ENCODE measurements at places on chromosomes 16 and 17.
A peak's percentile ranks its signal among the peaks of the same experiment; 100 is the strongest.

GRCh38 chr17:2024572-2025219 is 438 bp downstream of the RTN4RL1 start:
- DNase-seq, result no peak

GRCh38 chr16:55082591-55082976 is 151.9 kb downstream of the IRX5 start:
- no peak for DNase-seq

DNA sequence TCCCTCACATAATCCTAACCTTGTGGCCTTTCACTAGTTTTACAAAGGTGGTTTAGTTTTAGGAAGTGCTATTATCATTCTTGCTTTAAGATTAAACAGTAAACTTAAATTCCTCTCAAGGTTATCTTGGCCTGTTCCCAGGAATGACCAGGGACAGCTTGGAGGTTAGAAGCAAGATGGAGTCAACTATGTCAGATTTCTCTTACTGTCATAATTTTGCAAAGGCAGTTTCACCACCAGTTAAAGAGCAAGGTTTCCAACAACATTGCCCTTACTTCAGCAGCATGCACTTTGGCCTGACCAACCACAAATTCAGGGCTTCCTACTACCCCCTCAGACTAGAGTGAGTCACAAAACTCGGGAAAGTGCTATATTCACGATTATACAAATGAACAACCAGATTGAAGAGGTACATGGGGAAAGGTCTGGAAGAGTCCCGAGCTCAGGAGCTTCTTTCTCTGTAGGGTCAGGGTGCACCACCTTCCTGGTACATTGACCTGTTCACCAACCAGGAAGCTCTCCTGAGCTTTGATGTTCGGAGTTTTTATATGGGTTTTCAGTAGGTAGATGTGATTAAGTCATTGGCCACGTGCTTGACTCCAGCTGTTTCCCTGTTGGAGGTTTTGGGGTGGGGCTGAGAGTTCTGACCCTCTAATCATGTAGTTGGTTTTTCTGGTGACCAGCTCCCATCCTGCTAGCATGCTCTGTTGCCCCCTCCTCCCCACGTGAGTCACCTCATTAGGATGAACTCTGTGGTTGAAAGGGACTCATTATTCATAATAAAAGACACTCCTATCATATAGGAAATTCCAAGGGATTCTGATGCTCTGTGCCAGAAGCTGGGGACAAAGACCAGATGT is 19.4 kb downstream of the RHOT1 start:
- DNase-seq, result peak; percentile 19

DNA sequence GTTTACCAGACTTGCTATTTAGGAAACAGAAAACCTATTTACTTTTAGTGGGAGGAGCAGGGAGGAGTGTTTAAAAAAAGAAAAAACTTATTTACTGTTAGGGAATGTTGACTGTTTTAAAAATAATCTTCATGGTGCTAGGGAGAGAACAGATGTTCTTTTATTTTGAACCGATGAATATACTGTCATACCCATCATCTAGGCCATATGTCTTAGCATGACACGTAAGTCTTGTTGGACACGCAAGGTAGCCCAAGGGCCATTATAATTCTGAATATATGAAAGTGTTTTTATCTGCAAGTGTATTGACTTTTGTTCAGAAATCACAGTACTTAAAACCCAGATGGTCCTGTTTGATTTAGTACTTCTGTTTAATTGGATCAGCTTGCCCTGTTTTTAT is 11.6 kb downstream of the WIPF2 start:
- no peak for DNase-seq

- no peak for DNase-seq
These were observed 2.4 kb upstream of the MED13 start for GRCh38 chr17:62067165-62068145.

- no peak for DNase-seq
These were observed 12.2 kb downstream of the ABCC1 start for GRCh38 chr16:15961571-15962090.

- DNase-seq, result no peak
These were observed 21.0 kb downstream of the MYLK3 start for GRCh38 chr16:46727184-46727583.

- DNase-seq, result no peak
These were observed 5.2 kb upstream of the PLLP start for GRCh38 chr16:57289391-57290257.

DNA sequence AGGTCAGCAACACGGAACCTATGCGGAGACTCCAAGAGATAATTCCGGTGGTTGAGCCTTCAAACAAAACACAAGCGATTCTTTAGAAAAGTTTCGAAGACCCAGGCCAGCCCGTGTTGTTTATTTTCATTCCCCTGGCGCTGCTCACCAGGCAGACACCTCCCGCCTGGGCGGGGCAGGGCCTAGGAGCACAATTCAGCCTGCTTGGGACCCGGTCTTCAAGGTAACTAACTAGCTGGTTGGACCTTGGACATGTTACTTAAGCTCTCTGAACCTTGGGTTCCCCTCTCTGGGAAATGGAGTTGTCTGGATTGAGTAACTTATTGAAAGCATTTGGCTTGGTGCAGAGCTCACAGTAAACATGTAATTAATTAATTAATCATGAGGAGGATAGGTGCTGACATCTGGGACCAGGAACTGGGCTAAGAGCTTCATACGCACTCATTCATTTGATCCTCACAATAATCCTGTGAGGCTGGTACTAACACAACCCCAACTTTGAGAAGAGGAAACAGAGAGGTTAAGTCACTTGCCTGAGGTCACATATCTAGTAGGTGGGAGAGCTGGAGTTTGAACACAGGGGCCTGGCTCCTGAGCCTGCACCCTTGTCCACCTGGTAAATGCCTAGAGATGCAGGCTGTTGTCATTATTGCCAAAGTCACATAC is 125.3 kb upstream of the SMURF2 start:
- no peak for DNase-seq

- no peak for DNase-seq
These were observed 27.1 kb upstream of the VWA3A start for GRCh38 chr16:22065252-22065651.

GRCh38 chr17:78717431-78717980 is 64.6 kb downstream of the CYTH1 start:
- no peak for DNase-seq

DNA sequence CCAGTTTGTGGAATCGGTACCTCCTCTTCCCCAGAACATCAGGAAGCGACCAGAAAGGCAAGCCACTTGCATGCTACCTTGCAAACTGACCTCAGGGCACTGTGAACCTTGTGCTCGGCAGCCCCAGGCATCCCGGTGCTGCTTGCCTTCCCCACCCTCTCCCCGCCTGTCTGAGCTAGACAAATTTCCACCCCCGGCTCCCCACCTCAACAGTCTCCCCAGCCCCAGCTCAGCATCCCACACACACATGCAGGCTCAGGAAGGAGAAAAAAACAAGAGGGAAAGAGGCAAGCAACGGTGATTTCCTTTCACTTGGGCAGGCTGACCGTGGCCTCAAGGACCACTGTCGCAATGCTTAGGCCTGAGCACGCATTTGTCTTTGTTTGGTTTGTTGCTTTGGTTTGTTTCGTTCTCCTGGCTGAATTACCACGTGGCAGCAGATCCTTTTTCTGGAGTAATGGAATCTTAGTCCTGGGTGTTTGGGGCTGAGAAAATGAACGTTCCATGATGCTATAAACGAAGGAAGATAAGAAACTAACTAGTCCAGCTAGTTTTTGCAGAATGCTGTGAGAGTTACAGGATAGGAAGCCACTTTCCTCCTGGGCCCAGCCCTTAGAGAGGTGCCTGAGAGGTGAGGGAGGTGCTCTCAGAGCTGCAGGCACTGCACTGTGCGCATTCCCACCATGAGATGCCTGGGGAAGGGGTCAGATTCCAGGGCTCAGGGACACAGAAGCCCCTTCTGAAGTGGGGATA is 27.9 kb downstream of the SDK2 start:
- DNase-seq, result no peak

DNA sequence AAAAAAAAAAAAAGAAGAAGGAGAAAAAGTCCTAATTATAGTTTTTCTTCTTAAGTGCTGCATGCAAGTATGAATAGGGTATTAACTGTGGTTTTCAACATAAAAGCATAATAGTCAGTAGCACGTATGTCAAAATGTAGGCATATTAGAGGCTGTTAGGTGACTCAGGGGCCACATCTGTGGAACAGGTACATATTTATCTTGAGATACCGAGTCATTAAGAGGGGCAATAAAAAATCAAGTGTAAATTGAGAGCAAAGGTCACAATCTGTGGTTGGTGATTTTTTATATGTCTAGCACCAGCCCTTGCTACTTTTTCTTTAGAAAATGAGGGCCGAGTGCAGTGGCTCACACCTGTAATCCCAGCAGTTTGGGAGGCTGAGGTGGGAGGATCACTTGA is 1113.8 kb upstream of the RBFOX1 start:
- no peak for DNase-seq

GRCh38 chr16:14475370-14476139 is 154.5 kb downstream of the PARN start:
- DNase-seq, result no peak

DNA sequence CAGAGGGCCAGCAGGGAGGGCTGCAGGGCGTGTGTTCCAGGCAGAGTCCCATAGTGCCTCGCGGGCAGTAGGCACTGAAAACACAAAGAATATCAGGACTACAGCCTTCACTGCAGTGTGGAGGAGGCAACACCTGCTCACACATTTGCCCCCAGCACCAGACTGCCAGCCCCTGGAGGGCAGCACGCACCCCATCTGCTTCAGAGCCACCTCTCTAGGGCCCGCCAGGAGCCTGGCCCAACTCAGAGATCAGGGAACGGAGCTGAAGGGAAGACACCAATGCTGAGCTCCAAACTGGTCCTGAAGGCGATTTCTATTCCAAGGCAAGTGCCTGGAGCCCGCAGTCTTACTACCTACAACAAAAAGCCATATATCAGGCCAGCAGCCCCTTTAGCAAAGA is 130.3 kb downstream of the ZNF423 start:
- no peak for DNase-seq
